D341Med (cell line): ENCODE measurements at places on chromosomes 2 and 18.

GRCh38 chr2:26922405-26923188 lies 47.8 kb upstream of the MAPRE3 start:
- peak; percentile 87 for DNase-seq

GRCh38 chr2:122478117-122478516 lies 722.7 kb downstream of the TSN start:
- no peak for DNase-seq

- no peak for DNase-seq
These were observed 39.8 kb upstream of the DDX18 start for GRCh38 chr2:117774716-117775115.

GRCh38 chr2:17386771-17387170 lies 131.5 kb downstream of the RAD51AP2 start:
- no peak for DNase-seq
